ENCODE measurements at places on chromosomes 7 and 10.

DNA sequence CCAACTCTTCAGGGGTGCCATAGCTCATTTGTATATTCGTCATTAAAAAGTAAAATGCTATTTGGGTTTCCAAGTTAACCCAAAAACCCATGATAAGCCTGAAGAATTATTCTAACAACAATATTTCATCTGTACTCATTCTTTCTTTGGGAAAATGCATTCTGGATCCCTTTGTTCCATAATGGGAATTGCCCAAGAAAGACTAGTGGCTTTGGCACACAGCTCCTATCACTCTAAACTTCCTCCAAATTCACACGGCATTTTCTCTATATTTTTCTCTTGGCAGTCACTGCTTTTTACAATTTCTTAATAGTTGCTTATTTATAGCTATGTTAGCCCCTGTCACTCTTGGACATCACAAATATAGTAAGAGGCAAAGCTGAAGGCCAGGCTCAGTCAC is 29.1 kb downstream of the CHCHD3 start:
- no peak for DNase-seq

DNA sequence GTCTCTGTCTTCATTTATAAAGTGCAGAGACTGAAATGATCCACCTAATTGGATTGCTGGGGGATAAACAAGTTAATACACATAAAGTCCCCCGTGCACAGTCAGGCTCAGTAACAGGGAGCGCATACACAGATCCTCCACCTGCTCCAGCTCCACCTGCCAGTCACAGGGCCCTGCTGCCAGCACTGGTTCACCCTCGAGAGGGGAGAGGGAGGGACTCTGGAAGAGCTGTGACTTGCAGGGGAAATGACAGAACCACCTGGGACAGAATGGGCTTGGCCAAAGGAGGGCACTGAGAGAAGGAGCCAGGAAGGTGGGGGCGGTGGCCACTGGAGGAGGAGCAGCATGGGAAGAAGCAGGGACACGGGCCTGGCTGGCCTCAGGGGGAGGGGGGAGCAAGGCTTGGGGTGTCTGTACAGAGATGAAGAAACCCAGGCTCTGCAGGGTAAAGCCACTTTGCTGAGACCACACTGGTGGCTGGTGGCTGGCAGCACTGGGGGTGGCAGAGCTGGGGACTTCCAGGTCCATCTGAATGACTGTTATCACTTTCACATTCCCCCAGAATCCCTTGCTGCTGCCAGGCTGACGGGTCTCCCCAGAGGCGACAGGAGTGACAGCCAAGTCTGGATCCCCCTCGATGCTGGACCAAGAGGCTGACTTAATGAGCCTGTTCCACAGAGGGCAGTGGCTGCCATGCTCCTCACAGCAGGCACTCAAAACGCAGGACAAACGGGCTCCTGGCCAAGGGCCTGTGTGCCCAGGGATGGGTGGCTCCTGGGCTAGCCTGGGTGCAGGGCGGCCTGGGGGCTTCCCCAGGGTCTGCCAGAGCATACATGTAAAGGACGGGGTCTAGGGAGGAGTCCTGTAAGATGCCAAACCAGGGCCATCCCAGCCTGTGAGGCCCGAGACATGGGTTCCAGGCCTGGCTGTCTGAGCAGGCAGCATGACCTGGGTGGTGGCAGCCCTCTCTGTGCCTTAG is 151.1 kb downstream of the SH3PXD2A start:
- no peak for DNase-seq

GRCh38 chr10:96614515-96614914 is 27.7 kb upstream of the TM9SF3 start:
- DNase-seq, result peak; percentile 23

- no peak for DNase-seq
These were observed 21.6 kb downstream of the SEMA3D start for GRCh38 chr7:85165263-85165662.

DNA sequence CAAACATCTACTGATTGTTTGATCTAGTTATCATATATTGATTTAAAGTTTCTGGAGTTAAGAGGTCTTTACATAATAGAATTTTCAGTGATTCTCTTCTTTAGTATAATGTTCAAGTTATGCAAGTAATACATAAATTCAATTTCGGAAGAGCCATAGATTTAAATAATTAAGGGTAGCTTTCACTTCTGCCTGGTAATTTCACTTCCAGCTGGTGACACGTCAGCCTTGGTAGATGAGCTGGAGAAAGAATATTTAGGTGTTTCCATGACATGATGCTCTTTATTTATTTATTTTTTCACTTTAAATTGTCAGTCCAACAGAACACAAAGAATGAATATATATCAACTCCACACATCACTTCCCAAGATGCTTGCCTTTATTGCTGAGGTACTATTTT is 5.2 kb upstream of the OTUD1 start:
- no peak for DNase-seq

GRCh38 chr10:80453056-80453841 is 861 bp upstream of the TSPAN14 start:
- no peak for DNase-seq

DNA sequence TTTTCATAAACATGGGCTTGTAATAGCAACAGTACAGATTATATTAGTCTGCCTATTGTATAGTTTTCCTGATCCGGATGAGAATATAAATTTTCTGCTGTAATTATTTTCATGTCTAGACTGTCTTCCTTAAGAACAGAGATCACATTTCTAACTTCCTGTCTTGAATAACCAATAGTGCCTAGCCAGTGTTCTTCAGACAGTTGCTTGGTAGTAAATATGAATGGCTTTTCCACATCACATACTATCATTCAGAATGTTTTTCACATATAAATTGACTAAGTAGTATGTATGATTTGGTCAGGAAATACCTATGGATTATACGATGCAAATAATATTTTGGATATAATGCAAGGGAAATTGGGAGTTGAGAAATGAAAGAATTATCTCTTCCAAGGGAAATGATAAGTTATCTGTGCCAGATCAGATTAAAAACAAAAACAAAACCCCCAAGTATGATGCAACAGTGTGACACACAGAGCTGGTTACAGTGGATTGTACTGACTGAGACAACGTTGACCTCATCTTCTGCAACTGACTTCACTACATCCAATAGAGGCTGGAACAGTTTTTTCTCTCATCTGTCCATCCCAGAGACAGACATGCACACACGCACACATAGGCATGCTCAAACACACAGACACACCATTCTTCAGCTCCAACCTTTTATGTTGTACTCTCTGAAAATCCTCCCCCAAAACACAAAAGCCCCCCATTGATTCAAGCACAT is 16.4 kb downstream of the ITGA8 start:
- DNase-seq, result no peak

DNA sequence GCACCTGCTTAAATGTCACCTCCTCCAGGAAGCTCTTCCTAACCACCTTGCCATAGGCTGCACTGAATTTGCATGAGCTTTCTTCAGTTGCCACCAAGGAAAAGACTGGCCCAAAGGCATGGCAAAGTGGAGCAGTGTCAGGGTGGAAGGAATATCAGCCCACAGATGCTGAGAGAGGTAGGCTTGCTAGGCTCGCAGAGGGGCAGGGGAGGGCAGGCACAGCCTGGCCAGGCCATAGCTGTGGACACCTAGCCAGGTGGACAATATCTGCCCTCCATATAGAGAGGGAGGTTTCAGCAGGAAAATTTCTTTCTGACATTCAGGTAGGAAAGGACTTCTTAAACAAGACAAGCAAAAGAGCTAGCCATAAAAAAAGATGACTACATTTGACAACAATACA is 166.3 kb downstream of the GRID1 start:
- DNase-seq, result no peak

GRCh38 chr7:41731493-41732435 is 28.9 kb upstream of the INHBA start:
- DNase-seq, result no peak

DNA sequence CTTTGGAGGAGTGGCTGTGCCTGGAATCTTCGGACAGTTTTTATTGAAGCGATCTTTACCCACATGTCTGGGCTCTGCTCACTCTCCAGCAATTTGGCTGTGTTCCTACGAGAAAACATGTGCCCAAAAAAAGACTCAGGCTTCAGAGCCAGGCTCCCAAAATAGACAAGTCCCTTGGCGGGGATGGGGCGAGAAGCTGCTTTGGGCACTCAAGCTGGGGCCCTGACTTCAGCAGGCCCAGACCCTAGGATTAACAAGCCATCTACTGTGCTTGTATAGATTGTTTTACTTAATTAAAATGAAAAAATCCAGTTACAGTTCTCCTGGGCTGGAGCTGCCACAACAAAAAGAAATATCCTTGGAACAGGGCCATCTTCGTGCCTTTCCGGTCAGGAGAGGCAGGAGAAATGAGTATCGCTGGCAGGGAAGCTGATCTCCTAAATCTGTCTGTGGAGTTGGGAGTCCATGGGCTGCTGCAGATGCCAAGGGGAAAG is 51.4 kb upstream of the PDCD4 start:
- DNase-seq, result no peak

- DNase-seq, result no peak
These were observed 1.5 kb upstream of the NCOA4 start for GRCh38 chr10:46031648-46032532.

DNA sequence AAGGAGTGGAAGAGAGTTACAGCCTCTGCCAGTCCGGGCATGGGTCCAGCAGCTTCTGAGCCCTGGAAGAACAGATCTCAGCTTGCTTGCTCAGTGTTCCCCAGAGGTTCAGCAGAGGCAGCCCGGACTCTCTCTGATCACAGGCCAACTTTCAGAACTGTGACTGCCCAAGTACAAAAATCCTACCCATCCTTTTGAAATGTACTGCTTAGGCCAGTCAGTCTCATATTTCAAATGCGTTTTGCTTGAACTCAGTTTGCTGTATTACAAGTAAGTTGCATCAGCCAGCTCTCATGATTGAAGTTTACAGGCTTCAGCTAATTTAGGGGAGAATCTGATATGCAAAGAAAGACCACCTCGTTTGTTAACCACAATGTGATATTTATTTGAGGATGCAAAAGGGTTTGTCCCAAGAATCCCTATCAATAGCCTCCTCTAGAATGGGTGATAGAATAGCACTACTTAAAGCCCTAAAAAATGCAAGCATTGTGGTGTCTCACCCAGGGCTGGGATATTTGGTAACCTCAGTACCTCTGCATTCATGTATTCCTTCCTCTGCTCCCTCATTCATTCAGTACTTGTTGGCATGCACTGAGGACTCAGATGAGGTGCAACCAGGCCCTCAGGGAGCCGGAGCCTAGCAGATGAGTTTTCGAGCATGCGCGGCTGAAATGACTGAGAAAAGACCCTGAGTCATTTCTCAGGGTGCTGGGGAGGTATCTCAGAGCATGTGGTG is 7.0 kb downstream of the AIMP2 start:
- DNase-seq, result peak; percentile 50

DNA sequence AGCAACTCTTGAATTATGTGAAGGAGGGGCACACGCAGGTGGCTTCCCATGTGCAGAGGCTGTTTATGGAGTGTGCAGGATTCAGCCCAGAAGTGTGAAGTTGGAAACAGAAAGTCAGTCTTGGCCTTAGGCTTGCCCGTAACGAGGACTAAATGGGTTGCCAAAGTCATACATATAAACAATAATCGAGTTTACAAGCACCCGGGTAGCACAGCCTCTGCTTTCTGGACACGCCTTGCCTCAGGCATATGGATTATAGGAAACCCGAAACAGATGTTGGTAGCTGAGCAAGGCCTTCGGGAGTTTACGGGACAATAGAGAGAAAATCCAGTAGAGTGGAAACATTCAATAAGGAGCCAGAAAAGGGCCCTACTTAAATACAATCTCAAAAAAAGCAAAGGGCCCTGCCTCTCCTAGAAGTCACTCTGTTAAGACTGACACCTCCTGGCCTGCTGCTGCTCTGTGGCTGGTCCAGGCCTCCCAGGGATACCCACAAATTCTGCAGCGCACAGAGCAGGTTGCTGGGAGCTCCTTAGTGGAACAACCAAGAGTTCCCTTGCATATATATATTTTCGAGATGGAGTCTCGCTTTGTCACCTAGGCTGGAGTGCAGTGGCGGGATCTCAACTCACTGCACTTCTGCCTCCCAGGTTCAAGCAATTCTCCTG is 48.5 kb downstream of the SMKR1 start:
- DNase-seq, result peak; percentile 42

- DNase-seq, result no peak
These were observed 93.9 kb downstream of the ATXN7L1 start for GRCh38 chr7:105782391-105783042.

- no peak for DNase-seq
These were observed 22.7 kb downstream of the YKT6 start for GRCh38 chr7:44223362-44224079.

DNA sequence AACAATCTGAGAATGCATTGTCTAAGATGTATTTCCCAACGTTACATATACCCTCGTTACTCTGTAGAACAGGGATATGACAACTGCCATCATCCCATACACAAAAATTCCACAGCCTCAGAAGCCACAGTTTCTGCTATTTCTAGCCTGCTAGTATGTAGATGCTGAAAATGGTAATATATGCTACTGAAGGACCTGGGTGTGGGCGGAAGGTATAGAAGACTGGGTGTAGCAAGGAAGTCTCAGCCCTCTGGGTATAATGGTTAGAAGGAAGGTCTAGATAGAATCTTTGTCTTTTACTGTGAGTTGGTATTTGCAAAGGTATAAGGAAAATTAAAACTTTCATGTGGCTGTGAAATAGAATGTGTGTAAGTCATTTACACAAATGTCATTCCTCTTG is 79.2 kb upstream of the HPS1 start:
- no peak for DNase-seq

- no peak for DNase-seq
These were observed 89.3 kb downstream of the ZMYND11 start for GRCh38 chr10:224571-224970.

GRCh38 chr10:60008816-60009215 is 102.5 kb upstream of the CCDC6 start:
- DNase-seq, result no peak

GRCh38 chr7:32869716-32870115 is 21.8 kb downstream of the KBTBD2 start:
- DNase-seq, result no peak

DNA sequence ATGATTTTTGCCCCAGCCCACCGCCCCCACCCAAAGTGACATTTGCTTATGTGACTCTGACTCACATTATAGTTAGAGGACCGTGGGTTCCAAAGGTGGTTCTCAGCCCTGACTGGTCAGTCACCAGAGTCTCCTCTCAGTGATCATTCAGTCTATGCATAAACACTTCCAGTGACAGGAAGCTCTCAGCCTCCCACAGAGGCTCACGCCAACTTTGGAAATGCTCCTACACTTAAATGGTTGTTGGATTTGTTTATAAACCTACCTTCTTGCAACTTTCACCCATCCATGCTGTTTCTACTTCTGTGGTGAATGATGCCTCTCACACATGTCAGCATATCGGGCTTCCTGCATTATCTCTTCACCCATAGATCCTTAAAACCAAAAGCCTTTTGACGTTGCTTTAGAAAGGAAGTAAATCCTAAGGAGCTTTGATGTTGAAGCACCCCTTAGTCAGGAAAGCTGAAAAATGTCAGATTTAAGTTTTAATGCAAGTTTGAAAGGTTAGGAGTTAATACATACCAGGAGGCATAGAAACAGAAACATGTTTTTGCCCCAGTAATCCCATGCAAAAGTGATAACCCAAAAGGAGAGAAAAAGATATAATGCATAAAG is 46.5 kb upstream of the FGL2 start:
- no peak for DNase-seq

GRCh38 chr7:114574384-114574783 is 159.8 kb downstream of the FOXP2 start:
- no peak for DNase-seq

Data from LNCaP clone FGC (cell line).